ENCODE measurements at places on chromosomes 1 and 21.

- no peak for DNase-seq
These were observed 41.0 kb downstream of the ATP2B4 start for GRCh38 chr1:203667616-203668015.

DNA sequence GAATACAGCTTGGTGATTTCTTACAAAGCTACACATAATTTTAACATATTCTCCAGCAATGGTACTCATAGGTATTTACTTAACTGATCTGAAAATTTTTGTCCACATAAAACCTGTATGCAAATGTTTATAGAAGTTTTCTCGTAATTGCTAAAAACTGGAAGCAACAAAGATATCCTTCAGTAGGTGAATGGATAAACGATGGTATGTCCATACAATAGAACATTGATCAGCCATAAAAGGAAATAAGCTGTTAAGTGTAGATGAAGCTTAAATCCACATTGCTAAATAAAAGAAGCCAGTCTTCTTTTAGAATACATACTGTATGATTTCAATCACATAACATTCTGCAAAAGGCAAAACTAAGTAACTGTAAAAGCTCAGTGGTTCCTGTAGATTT, 224.8 kb upstream of the DPYD start:
- DNase-seq = no peak

- no peak for DNase-seq
These were observed 29.6 kb downstream of the CLCA1 start for GRCh38 chr1:86498281-86498680.

GRCh38 chr1:74470251-74470650, 42.2 kb downstream of the LRRC53 start:
- DNase-seq = no peak

DNA sequence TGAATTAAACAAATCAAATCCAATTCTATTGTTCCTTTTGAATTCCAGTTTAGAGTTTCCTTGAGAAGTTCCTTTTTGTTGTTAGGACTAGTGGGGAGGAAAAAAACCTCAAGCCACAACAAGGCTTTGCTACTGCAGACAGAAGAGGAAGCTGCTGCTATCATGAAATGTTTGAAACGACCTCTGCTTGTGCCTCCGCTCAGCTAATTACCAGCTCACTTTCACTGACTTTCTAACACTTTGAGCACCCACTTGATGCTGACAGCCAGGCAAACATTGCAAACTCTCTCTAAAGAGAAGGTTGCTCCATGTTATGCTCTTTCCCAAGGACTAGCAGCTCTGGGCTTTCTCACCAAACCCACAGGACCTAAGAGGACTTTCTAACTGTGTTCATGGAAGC, 203.9 kb upstream of the PROX1 start:
- no peak for DNase-seq

- no peak for DNase-seq
These were observed 261.0 kb downstream of the ASTN1 start for GRCh38 chr1:176903474-176903873.

GRCh38 chr1:14738235-14738634, 139.8 kb downstream of the KAZN start:
- DNase-seq = no peak

Data from activated gamma-delta T cell treated with anti-CD3 and anti-CD28 coated beads, Interleukin-2, amount 50 U/mL, for 16 hours (primary cell).